ENCODE measurements at places on chromosomes 7 and 10.

GRCh38 chr10:3478153-3478552, 305.6 kb upstream of the PITRM1 start:
- DNase-seq = no peak

GRCh38 chr7:121198502-121198901, 130.3 kb upstream of the WNT16 start:
- DNase-seq = no peak

- no peak for DNase-seq
These were observed 39.0 kb downstream of the PPP1R3C start for GRCh38 chr10:91593834-91594233.

- DNase-seq = peak; percentile 53
These were observed 302.5 kb upstream of the GALNT17 start for GRCh38 chr7:70829221-70830059.

DNA sequence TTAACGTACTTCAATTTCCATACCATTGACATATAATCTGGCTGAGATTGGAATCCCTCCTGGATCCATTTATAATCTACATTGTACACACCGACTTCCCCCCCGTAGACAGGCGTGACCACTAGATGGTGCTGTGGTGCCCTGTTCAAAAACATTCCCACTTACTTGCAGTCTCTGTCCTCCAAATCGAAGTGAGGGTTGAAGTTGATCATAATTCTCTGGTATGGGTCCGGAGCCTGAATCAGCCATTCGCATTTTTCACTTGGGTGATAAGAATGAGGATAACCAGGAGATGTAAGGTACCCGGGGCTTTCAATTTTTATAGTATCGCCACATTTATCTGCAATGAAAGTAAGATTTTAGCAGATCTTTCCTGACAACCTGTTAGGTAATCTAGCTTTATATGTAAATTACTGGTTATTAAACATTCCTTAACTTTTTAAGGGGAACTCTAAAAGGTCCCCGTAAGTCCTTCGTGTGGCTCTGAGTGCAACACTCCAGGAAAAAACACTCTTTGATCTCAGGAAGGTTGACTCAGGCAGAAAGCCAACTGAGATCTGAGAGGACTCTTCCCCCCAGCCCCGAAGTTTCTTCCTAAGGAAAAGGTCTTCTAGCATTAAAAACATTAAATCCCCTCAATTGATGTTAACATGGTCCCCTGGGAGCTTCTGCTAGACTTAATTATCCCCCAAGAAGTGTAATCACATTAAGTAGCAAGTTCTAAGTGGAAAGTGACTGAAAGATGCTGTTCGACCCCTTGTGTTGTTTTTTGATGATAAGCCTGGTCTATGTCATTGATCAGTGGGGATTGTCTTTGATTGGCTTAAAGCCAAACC, 3.7 kb downstream of the NRP1 start:
- peak; percentile 64 for DNase-seq

DNA sequence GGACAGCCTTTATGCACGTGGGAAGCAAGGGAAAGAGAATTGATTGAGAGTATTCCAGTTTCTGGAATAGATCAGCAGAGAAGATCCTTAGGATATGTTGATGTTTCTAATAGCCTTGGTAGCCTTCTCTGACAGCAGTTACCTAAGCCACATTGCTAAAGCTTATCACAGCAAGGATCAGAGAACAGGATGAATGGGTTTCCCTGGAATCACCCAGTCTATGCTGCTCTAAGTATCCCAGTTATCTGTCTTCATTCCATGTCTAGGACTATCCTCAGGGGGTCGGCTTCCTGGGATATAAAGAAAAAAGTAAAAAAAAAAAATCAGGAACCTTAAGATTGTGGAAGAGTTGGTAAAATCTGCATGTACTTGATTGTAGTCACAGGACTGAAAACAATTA, 352.0 kb upstream of the AKR1E2 start:
- DNase-seq = no peak

GRCh38 chr7:116316838-116317628, 106.7 kb downstream of the TES start:
- DNase-seq = peak; percentile 90

DNA sequence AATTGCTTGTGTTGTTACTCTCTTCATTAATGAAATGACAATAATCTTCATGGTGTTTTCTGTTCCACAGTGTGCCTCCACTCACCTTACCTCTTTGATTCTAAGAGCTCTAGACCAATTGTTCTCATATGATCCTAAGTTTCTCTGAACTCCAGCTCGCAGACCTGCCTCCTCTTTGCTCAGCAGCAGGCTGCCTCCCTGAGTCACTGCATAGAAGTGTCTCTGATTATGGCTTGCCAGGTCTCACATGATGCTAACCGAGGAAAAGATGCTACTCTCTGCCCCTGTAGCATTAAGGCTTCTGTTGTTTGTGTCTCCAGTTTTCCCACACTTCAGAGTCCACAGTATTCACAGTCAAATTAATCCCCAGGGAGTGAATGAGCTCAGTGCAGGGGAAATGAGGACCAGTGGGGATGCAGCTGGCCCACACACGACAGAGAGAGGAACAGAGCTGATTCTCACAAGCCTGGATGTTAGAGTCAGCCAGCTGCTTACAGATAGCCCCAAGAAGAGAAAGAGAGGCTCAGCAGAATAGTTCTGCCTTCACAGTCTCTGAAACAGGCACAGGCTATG, 145.9 kb upstream of the EGR2 start:
- DNase-seq = no peak

DNA sequence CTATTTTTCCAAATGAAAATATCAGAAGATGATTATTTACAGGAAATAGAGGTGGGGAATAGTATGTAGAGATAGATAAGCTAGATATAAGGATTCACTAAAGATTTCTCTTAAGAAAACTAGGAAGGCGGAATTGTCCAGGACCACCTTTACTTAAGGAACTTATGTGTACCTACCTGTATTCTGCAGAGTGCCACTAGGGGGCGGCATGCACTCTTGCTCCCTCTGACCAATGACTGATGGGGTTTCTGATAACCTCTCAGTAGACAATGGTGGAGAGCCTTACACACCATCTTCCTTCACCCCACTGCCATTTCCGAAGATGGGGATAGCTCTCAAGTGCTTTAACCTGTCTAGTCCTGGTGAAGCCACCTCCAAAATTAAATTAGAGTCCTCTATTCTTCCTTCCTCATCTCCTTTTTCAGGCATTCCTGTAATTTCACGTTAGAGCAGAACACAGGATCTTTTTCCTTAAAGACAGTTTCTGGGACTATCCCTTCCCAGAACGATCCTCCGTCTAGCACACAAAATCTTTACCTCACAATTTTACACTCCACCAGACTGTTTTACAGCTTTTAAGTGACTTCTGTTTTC, 453.1 kb downstream of the SORCS1 start:
- peak; percentile 39 for DNase-seq

DNA sequence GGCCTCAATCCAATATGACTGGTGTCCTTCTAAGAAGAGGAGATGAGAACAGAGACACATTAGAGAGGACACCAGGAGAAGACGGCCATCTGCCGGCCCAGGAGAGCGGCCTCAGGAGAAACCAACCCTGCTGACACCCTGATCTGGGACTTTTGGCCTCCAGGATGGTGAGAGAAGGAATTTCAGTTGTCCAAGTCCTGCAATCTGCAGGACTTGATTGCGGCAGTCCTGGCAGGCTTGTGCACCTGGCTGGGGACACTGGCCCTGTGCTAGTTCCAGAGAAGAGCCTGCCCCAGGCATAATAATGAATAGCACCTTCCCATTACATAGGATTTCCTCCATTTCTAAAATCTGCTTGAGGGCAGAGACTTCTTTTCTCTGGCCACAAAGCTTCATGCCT, 409.9 kb upstream of the SHH start:
- no peak for DNase-seq

DNA sequence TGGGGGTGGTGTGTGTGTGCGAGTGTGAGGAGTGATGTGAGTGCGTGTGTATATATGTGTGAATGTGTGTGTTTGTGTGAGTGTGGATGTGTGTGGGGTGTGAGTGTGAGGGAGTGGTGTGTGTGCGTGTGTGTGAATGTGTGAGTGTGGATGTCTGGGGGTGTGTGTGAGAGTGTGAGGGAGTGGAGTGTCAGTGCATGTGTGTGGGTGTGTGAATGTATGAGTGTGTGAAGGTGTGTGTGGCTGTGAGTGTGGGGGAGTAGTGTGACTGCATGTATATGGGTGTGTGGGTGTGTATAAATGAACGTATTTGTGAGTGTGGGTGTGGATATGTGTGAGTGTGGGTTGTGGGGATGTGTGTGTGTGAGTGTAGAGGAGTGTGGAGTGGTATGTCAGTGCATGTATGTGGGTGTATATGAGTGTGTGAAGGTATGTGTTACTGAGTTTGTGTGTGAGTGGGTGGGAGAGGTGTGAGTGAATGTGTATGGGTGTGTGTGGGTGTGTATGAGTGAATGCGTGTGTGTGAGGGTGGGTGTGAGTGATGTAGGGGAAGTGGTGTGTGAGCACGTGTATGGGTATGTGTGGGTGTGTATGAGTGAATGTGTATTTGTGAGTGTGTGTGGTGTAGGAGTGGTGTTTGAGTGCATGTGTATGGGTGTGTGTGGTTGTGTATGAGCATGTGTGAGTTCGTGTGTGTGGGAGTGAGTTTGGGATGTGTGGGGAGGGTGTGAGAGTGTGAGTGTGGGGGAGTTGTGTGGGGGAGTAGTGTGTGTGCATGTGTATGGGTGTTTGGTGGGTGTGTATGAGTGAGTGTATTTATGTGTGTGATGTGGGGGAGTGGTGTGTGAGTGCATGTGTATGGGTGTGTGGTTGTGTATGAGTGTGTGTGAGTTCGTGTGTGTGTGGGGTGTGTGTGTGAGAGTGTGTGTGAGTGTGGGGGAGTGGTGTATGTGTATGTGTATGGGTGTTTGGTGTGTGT, 28.5 kb upstream of the NUB1 start:
- no peak for DNase-seq

GRCh38 chr10:10094691-10095090, 923.0 kb upstream of the CELF2 start:
- no peak for DNase-seq

DNA sequence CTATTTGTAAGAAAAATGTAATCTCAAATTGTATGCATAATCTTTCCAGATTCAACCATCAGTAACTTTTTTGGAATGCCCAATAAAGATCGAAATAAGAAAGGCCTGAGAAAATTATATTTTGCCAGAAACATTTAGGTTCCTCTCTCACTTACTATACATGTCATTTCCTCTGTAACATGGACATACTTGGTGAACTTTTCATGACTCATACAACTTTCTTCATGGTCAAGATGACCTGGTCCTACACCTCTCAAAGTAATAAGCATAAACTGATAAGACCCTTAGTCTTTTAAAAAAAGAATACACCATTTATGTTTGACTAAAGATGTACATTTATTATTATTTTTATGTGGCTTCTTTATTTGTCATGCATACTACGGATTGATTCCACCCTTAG, 125.3 kb downstream of the REEP3 start:
- no peak for DNase-seq

DNA sequence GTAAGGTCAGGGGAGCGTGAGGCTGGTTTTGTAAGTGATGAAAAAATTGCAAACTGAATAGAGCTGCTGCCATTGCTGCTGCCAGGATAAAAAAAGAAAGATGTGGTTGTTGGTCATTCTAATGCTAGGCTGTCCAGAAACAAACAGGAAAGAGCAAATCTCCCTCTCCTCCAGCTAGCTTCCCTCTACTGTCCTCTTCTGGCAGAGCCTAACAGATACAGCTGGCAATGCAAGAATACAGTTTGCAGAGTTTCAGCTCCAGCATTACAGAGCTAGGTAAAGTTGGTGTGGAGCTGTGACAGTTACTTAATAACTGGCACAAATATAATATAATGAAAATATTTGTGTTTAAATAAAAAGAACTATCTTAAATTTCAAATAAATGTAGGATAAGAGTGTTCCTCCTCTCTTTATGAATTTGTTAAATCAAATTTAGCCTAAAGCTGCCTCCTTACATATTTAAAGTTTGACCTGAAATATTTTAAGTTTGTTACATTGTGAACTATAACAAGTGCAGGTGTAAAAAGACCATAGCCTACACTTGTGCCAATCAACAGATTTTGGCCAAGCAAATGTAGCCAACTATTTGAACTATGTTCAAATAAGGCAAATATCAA, 407.7 kb downstream of the SH2D4B start:
- peak; percentile 4 for DNase-seq

All from RWPE1 (cell line).